ENCODE measurements at places on chromosomes 1 and 21.

DNA sequence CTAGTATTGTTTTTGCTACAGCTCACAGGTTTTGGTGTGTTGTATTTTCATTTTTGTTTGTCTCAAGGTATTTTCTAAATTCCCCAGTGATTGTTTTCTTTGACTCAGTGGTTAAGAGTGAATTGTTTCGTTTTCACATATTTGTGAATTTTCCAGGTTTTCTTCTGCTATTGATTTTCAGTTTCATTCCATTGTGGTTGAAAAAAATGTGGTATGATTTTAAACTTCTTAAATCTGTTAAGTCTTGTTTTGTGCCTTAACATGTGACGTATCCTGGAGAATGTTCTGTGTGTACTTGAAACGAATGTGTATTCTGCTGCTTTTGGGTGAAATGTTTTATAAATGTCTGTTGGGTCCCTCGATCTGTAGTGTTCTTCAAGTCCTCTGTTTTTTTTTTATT lies 117.9 kb downstream of the KIF26B start:
- no peak for DNase-seq

DNA sequence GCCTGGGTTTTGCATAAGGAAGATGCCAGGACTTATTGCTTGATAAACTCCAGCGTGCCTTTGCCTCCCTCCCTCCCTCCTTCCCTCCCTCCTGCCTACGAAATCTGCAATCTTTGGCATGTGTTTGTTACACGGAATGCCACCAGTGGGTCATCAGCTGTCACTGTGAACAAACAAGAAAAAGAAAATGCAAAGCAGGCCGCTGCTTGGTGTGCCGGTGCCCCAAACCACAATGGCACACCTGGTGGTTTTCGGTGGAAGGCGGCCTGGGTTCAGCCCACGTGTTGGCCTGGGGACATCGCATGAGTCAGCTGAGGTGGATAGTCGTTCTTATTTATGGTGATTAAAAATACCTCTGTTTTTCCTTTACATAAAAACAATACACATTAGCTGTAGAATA lies 16.3 kb upstream of the IFNLR1 start:
- DNase-seq, result no peak

DNA sequence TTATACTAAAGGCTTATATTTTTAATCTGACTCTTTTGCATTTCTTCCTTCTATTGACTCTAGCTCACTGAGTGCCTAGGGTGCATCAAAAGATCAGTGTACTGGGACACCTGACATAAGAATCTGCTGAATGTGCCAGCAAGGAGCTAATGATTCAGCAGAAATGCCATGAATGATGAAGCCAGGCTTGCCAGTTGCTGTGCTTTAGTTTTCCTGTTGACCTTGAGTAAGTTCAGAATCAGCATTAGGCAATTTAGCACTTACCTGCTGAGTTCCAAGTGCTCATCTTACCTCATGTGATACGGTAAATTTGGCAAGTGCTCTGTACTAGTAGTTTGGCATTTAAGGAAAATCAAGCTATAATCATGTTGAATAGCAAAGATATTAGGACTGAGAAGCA lies 523.2 kb upstream of the B3GALT2 start:
- no peak for DNase-seq

DNA sequence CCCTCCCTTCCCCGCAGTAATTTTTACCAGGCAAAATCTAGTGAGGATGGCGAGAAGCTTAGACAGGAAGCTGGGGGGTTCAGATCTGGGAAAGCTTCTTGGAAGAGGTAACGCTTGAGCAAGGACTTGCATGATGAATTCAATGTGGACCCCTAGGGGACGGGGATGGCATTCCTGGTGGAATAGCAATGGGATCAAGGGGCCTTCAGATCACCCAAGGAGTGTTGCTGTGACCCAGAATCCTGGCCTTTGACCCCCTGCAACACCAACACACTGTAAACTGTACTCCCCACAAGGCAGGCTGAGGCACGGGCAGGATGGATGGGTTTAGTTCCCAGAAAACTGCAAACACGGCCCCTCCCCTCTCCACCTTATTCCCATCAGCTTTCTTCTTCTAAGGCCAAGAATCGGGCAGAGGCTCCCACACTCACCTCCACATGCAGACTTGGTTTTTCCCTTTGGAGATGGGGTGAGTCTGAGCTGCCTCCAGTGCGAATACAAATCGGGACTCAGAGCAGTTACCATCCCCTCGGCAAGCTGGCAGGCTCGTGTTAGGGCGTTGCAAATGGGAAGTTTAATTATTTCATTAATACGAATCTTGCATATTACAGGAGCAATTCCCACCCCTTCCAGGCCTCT lies 20.1 kb downstream of the DISP3 start:
- DNase-seq, result no peak

DNA sequence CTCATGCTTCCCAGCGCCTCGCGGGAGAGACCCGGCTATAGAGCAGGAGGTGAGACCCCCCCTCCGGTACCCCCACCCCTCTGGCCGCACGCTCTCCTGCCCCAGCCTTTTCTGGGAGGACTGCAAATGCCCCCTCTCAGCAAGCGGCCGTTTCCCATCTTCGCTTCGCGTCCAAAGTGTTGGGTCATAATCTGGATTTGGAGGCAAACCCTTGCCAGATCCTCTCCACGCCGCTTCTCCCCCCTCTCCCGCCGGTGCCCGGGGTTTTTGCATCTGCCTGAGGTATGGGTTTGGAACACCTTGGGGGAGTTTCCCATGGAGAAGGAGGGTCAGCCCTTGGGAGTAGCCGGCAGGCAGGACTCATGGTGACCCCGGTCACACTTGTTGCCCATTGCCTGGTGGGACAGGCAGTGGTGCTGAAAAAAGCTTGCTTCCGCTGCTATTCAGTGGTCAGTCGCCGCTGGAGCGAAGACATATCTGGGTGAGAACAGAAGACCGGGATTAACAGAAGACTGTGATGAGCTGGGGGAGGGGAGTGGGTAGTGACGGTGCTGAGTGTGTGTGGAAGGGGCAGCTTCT lies 935 bp downstream of the KCNK2 start:
- no peak for DNase-seq

GRCh38 chr1:33442141-33442540 lies 11.2 kb upstream of the PHC2 start:
- DNase-seq, result no peak

- DNase-seq, result no peak
Observed at GRCh38 chr1:204863024-204863423, 7.6 kb upstream of the NFASC start.

- DNase-seq, result no peak
Observed at GRCh38 chr1:165050246-165050645, 306.3 kb downstream of the LMX1A start.

DNA sequence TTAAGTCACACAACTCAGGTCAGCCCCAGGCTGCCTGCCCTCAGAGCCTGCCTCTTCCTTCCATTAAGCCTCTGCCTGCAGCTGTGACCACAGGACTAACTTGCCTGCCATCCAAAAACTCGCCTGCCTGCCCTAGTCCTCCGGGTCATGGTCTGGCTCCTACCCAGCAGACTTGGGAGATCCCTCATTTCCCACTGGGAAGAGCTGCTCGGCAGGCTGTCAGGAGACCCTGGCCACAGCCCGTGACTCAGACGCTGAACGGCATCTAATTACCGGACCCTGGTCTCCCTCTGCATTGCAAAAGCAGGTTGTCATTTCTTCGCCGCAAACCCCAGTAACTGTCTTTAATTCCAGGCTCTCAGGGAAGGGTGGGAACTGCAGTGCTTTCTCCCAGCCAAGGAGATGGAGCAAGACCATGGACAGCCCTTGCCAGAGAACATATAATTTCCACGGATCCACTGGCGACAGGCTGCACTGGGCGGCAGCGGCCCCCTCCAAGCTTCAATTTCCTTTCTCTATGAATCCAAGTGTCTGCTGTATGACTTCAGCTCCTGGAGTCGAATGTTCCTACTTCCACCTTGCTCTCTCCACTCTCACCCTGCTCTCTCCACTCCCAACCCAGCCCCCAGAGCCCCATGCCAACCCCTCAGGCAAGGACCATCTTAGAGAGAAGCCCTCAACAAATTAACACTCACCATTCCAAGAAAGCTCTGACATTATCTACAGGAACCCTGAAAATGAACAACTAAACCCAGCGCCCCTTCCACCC lies 20.4 kb downstream of the OLFML2B start:
- DNase-seq, result no peak

- no peak for DNase-seq
Observed at GRCh38 chr1:201310986-201311355, 27.7 kb downstream of the PKP1 start.

- DNase-seq, result no peak
Observed at GRCh38 chr1:40668769-40669525, 3.5 kb upstream of the RIMS3 start.

- DNase-seq, result no peak
Observed at GRCh38 chr1:245893025-245893424, 614.1 kb downstream of the SMYD3 start.

DNA sequence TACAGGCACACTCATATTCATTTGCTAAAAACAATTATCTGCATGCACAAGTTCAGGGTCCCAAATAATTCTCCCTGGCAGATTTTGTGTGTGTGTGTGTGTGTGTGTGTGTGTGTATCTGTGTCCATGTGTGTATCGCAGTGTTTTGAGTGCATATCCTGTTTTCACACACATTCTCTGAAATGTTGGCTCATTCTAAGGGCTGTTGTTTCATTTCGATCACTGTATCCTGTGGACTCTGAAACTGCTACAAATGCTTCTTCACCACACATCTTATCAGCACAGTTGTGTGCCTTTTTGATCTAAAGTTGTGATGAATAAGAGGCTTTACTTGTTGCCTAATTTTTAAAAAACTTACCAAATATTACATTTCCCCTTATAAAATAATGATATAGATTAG lies 34.6 kb downstream of the NR5A2 start:
- no peak for DNase-seq

DNA sequence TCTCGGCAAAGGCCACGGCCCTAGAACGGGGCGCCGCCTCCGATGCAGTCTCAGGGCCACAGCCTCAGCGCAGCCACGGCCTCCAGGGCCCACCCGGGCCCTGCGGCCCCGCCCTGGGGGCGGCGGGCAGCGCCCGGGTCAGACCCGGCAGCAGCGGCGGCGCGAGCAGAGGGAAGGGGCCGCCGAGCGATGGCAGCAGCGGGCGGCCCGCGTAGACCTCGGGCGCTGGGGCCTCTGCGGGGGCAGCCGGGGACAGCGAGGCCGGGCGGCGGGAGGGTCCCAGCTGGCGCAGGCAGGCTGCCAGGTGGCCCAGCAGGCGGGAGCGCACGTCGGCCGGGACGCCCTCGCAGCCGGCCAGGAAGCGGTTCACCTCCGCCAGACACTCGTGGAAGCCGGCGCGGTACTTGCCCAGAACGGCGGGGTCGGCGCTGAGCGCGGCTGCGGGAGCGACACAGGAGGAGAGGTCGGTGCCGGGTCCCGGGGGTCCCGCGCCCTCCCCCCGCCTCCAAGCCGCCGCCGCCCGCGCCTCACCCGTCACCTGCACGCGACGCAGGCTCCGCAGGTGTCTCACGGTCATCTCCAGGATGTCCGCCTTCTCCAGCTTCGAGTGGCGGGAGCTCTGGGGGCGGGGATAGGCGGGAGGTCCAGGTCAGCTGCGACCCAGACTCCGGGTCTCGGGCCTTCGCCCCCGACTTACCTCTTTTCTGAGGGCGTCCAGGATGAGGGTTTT lies 737 bp downstream of the HES4 start:
- DNase-seq, result no peak
